ENCODE measurements at places on chromosomes 12 and 14. TPM values are rescaled to one million over a fixed set of nuclear protein-coding genes. Genes with fewer than 3 reads are reported as not detected.
A peak's percentile ranks its signal among the peaks of the same experiment; 100 is the strongest.

ATXN7L3B gene
- 42.6 TPM for total RNA-seq

TNFAIP2 gene
- total RNA-seq = 0.99 TPM

KERA gene
- not detected for total RNA-seq

DNA sequence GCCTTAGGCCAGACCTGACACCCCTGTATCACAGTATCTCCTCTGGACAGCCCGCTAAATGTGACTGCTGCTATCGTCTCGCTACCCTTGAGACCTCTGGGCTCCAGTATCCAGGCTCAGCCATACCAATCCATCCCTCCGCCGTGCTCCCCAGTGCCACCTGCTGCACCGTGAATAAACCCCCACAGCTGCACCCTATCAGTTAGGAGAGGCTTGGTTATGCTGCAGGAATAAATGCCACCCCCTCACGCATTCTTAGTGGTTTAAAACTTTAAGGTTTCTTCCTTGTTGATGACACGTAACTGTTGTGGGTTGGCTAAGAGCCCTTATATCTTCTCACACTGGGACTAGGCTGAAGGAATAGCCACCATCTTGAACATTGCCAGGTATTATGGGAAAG lies 12.1 kb downstream of the CCDC63 start:
- H3K4me1 ChIP-seq = no peaks in the 10 kb centered on the region
- no peaks in the 10 kb centered on the region for H3K36me3 ChIP-seq
- no peaks in the 10 kb centered on the region for H3K27me3 ChIP-seq
- DNase-seq = no peak
- no peak overlapping the region for H3K27ac ChIP-seq

GRCh38 chr12:29552324-29552927 lies 54.9 kb upstream of the OVCH1 start:
- H3K4me1 ChIP-seq = no peaks in the 10 kb centered on the region
- no peaks in the 10 kb centered on the region for H3K36me3 ChIP-seq
- H3K27ac ChIP-seq = no peak overlapping the region
- peak; percentile 79 for DNase-seq

DNA sequence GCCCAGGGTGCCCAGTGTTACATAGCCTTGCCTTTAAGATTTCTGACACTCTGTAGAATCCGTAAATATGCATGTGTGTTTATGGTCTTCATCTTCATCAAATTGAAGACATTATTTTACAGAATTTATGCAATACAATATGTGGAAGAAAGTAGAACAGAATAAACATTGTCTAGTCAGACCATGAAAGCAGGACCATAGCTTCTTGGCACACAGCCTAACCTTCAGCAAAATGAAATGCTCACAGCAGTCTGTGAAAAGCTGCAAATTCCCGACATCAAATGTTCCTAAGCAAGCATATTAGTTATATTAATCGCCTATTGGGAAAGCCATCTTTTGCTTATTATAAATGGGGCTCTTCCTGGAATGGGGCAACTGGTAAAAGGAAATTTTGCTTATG lies 111.3 kb upstream of the GARIN2 start:
- H3K27me3 ChIP-seq = no peaks in the 10 kb centered on the region
- no peaks in the 10 kb centered on the region for H3K36me3 ChIP-seq
- no peak overlapping the region for H3K4me3 ChIP-seq

GRCh38 chr12:14937014-14937413 lies 1.3 kb downstream of the ERP27 start:
- no peak overlapping the region for H3K4me3 ChIP-seq
- no peak overlapping the region for H3K27ac ChIP-seq
- no peak for DNase-seq
- H3K27me3 ChIP-seq = no peaks in the 10 kb centered on the region
- no peaks in the 10 kb centered on the region for H3K36me3 ChIP-seq

Measured in cardiac muscle cell (in vitro differentiated cells and primary cell).